Renal cortex interstitium (tissue), 15 donors: ENCODE measurements at places on chromosomes 4 and X. TPM values are rescaled to one million over a fixed set of nuclear protein-coding genes. Genes with fewer than 3 reads are reported as not detected.
A peak's percentile ranks its signal among the peaks of the same experiment; 100 is the strongest.

The ASB12 gene
- 0.39 TPM for polyA plus RNA-seq

- DNase-seq = no peak
These were observed 75.4 kb downstream of the FBXW7 start for GRCh38 chr4:152460488-152460887.

DNA sequence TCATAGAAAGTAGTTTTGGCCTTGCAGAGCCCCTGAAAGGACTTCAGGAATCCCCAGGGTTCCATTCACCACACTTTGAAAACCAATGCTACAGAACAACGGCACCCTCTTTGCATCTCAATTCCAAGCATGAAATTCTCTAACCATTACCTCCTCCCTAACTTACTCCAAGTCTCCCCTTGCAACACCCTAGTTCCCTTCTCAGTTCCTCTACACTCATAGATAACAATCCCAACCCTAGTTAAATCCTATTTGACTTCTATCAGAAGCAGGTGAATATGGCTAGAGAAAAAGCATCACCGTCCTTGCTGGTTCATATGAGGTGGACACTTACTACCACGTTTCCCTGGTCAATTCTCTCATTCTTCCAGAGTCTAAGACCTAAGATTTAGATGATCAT lies 2.4 kb downstream of the RCHY1 start:
- no peak for DNase-seq

The TMEM31 gene
- 1.4 TPM for polyA plus RNA-seq

GRCh38 chr4:154490583-154491340 lies 837 bp downstream of the DCHS2 start:
- DNase-seq = no peak

GRCh38 chr4:173013232-173013930 lies 155.2 kb upstream of the GALNT7 start:
- peak; percentile 28 for DNase-seq
